Small intestine (tissue), 16 donors: ENCODE measurements at places on chromosomes 1 and 21.

GRCh38 chr1:54979327-54979891 is 1.0 kb upstream of the TMEM61 start:
- H3K27ac ChIP-seq, result no peak overlapping the region
- H3K4me3 ChIP-seq, result no peak overlapping the region
- no peaks in the 10 kb centered on the region for H3K36me3 ChIP-seq
- peaks cover 5% of the 10 kb centered on the region for H3K4me1 ChIP-seq
- no peak for DNase-seq

DNA sequence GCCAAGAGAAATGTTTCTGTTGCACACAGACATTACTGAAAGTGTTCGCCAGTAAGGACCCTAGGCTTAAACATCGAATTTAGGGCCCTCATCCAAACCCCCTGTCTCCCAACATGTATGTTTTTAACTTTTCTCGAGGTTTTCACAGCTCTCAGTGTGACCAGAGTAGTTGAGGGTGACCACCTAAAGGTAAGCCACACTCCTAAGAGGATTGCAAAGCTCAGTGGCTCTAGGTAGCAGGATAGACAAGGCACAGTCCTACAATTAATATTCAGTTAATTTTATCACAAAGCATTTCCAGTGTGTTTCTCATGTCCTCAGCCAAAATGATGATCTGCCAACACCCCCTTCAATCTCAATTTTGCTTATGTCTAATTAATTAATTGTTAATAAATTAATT is 695 bp upstream of the ALG14 start:
- peak overlapping the region; percentile 95 for H3K27ac ChIP-seq
- H3K36me3 ChIP-seq, result no peaks in the 10 kb centered on the region
- peak overlapping the region; percentile 67 for H3K4me3 ChIP-seq
- no peaks in the 10 kb centered on the region for H3K27me3 ChIP-seq

DNA sequence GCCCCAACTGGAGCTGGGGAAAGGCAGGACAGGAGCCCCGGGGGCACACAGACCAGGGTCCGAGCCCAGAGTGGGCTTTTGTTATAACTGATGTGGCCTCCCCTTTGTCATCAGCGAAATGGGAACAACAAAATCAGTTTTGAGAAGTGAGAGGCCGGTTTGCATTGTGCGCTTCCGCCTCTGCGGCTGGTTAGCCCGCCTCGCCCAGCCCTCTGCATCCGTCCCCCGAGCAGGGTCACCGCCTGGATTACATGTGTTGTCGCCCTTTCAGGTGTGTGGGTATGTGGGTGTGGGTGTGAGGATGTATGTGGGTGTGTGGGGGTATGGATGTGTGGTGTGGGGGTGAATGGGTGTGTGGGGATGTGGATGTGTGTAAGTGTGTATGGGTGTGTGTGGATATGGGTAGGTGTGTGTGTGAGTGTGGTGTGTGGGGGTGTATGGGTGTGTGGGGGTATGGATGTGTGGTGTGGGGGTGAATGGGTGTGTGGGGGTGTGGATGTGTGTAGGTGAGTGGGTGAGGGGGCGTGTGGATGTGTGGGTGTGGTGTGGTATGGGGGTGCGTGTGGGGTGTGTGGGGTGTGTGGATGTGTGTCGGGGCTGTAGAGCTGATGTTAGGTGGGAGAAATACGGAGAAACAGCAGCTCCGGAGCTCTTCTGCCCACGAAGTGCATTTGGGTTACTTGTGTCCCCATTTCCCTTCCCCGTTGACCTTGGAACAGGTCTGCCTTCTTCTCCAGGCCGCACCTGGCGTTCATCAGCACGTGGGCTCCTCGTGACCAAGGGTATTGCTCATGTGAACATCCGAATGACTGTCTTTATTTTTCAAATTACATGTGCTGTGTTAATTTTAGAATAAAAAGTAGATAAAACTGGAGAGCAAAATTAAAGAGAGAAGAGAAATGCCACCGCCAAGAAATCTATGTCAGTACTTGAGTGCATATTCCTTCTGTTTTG is 67.6 kb downstream of the FHAD1 start:
- H3K27ac ChIP-seq, result no peak overlapping the region
- no peaks in the 10 kb centered on the region for H3K36me3 ChIP-seq
- H3K27me3 ChIP-seq, result no peaks in the 10 kb centered on the region
- no peaks in the 10 kb centered on the region for H3K4me1 ChIP-seq
- no peak overlapping the region for H3K4me3 ChIP-seq

DNA sequence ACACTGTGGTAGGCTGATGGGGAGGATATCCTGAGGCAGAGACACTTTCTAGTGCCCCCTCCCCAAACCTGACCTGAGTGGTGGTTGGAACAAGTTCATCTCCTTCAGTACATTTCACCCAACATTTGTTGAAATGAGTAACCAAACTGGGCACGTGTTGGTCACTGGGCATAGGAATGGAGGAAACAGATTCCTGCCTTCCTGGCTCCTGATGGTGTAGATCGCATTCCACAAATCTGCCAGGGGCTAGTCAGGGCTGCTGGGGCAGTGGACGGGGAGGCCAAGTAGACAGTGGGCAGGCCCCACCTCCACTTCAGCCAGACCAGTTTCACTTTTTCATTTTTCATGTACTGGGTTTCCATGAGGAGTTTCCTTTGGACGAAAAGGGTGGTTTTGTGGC is 16.5 kb upstream of the ALX3 start:
- no peaks in the 10 kb centered on the region for H3K4me1 ChIP-seq
- no peaks in the 10 kb centered on the region for H3K27me3 ChIP-seq
- no peaks in the 10 kb centered on the region for H3K36me3 ChIP-seq
- no peak overlapping the region for H3K27ac ChIP-seq

- H3K4me1 ChIP-seq, result peaks cover 19% of the 10 kb centered on the region
- peak overlapping the region; percentile 91 for H3K27ac ChIP-seq
- H3K36me3 ChIP-seq, result no peaks in the 10 kb centered on the region
- DNase-seq, result peak; percentile 57
Measured at GRCh38 chr1:154352581-154353459, 27.5 kb downstream of the ATP8B2 start.

DNA sequence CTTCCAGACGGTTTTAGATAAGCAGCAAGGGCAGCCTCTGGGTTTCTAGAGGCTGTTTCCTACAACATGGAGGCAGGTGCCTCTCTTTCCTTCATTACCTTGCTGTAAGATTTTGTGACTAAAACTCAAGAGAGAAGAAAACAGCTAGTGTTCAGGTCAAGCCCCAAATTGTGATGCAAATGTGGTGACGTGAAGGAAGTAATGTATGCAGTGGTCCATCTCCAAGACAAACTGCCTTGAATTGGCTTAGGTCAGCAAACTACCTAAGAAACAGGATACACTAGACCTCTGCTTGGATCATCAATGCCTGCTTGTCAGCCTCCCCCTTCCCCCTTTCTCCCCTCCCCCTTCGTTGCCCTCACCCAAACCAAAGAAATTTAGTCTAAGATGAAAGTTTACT is 28.9 kb upstream of the RIPK4 start:
- H3K27me3 ChIP-seq, result no peaks in the 10 kb centered on the region
- H3K36me3 ChIP-seq, result peaks cover 2% of the 10 kb centered on the region

GRCh38 chr1:165862448-165862847 is 35.0 kb downstream of the UCK2 start:
- H3K27me3 ChIP-seq, result no peaks in the 10 kb centered on the region
- peaks cover 5% of the 10 kb centered on the region for H3K4me1 ChIP-seq
- no peak overlapping the region for H3K27ac ChIP-seq
- H3K4me3 ChIP-seq, result no peak overlapping the region

DNA sequence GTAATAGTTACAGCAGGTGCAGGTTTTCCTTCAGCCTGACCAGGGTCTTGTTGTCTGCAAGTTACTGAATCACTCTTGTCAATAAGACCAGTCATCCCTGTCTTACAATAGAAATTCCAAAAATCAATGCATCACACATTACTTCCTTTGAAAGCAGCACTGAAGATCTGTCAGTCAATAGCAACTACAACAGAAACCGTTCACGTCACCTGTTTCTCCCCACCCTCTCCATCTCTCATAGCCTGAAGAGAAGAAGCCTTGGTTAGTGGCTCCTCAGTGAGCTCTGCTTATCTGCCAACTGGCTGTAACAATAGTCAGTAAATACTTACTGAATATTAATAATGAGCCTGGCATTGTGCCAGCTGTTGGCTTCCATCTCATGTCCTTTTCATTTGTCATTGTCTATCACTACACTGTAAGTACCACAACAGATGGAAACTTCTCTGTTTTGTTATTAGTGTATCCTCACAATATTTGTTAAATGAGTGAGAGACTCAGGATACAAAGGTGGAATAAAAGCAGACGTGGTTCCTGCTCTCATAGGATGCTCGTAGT is 195.2 kb downstream of the S1PR1 start:
- no peak overlapping the region for H3K27ac ChIP-seq
- H3K4me1 ChIP-seq, result no peaks in the 10 kb centered on the region
- H3K27me3 ChIP-seq, result no peaks in the 10 kb centered on the region
- H3K4me3 ChIP-seq, result no peak overlapping the region
- no peaks in the 10 kb centered on the region for H3K36me3 ChIP-seq

DNA sequence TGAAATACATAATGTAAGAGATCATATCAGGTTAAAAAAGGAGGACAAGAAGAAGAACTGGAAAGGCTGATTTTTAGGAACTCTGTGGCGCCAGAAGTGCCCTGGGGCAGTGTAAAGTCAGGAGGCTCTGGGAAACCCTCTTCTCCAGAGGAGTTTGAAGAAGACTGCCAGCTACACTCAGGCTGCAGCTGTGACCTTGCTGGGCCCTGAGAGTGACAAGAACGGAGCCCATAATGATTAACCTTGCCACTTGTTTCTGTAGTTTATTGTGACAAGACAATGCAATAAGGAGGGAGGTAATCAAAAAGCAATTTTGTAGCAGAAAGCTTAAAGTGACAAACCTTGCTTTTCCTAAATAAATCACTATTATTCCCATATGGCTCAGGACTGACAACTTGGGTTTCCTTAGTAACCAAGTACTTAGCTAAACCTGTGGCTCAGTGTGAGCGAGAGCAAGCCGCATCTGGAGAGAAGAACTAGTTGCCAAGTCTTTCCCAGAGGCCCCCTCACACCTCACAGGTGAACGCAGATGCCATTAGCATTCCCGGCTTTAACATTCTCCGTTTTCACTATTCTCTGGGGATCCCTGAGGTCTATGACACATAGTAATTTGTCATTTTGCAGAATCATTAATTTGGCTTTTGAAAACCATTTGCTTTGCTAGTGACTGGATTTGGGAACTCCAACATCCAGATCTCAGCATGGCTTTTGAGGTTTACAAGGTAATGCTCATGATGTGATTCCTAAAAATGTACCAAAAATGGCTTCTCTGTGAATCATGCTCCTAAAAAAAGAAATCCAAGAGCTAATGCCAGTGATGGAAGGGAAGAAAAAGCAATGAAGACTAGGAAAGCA is 115.9 kb downstream of the OMA1 start:
- H3K4me3 ChIP-seq, result no peak overlapping the region
- H3K27me3 ChIP-seq, result no peaks in the 10 kb centered on the region
- H3K4me1 ChIP-seq, result no peaks in the 10 kb centered on the region
- H3K27ac ChIP-seq, result no peak overlapping the region
- H3K36me3 ChIP-seq, result no peaks in the 10 kb centered on the region

DNA sequence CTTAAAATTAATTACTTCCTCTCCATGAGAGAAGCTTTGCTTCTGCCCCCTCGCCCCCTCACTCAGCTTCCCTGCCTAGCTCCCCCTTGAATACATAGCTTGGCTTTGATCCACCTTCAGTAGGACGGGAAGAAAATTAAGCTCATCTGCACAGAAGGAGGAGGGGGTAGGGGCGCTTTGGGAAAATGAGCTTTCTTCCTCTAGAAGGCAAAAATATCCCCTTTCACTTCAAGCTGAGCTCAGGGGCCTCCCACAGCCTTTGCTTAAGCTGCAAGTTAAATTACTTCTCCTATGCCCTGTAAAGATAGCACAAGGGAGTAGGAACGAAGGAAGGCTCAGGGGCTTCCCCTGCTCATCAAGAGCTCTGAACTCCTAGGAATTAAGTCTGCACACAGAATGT is 65.2 kb upstream of the GOLT1A start:
- no peak for DNase-seq
- no peak overlapping the region for H3K4me3 ChIP-seq
- H3K27me3 ChIP-seq, result no peaks in the 10 kb centered on the region
- peaks cover 2% of the 10 kb centered on the region for H3K36me3 ChIP-seq
- no peak overlapping the region for H3K27ac ChIP-seq
